Posterior cingulate gyrus (tissue), 11 donors: ENCODE measurements at places on chromosomes 6 and 20.

DNA sequence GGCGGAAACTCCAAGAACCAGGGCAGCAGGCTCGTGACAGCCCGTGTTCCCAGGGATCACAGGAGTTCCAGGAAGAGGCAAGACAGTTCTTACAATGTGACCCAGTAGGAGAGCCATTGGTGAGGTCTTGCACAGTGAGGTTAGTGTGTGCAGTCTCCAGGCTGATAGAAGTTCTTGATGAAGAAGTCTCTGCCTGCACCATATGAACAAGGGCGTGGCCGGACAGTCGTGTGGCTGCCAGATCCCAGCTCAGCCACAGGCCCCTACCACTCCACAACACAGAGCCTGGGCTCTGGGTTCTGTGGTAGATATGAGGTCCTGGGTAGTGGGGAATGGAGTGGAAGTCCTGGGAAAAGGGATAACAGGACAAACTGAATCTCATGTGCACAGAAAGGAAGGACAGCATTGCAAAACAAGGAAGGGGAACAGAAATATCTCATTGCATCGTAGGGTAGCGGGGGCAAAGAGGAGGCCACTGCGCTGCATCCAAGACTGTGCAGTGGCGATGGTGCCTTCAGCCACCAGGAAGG, 65.2 kb downstream of the STX11 start:
- no peak for DNase-seq

GRCh38 chr6:49918787-49919186, 45.2 kb downstream of the DEFB114 start:
- DNase-seq, result no peak

DNA sequence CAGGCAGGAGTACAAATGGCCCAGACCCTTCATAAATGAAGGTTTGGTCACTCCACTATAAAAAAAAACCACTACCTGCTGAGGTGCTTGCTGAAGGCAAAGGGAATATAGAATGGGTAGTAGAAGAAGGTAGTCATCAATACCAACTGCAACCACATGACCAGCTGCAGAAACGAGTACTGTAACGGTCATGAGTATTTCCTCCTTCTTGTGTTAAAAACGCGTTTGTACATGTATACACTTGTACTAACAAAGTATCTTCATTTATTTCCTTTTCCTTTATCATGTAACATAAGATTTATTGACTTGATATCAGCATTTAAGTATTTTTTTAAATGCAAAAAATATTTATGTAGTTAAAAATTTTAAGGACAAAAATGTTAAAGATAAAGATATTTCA, 238.6 kb downstream of the TFAP2B start:
- no peak for DNase-seq

DNA sequence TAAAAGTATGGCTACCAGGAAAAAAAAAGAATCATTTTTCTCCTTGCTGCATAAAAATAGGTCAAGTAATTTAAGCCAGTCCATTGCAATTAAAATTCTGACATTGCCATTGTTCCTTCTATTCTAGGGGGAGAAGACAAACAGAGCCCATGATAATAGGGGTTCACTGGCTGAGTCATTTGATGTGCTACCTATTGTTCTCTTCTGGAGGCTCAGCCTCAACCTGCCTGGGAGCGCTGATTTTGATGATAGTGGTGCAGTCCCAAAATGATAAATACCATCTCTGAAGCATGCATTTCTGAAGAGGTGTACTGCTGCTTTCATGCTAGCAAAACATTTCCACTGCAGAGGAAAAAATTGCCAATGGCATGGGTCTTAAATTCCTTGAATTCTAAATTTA, 5.8 kb downstream of the CITED2 start:
- no peak for DNase-seq

DNA sequence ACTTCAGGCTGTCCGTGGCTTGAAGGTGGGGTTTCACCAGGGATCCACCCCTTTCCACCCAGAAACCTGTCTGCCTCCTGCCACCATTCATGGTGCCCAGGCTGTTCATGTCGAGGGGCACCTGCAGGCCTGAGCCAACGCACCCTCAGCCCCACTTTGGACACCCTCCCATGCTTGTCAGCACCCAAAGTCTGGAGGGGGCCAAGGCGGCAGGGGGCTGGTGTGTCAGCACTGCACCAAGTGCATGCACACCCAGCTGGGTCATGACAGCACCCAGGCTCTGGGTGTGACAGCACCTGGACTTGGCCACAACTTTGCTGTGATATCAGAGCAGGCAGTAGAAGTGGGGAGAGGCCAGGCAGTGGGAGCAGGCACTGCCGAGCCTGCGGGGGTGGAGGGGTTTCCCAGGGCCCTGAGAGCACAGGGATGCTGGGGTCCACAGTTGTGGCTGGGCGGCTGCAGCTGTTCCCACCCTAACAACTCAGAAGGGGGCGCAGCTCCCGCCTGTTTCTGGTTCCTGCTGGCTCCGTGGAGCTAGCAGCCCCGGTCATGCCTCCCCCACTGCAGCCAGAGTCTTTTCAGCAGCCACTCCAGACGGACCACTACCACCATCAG, 33.3 kb upstream of the GRM4 start:
- DNase-seq, result no peak

- DNase-seq, result peak; percentile 29
Measured at GRCh38 chr6:112562301-112563231, 215.4 kb downstream of the RFPL4B start.

DNA sequence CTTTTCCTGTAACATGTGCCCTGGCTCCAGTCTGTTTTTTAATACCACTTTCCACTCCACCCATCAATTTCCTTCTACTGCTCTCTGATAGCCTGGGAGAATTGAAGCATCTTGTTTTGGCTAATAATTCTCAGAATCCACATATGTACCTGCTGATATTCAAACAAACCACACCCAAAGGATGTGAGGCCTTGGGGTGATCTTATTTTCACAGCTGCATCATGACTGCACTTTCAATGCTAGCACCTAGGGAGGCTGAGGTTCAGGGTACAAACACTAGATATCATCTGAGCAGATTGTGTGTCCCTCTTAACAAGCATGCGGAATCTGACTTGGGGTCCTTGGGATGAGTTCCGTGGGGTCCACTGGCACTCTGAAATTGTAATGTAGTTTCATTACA, 12.7 kb downstream of the FNDC1 start:
- no peak for DNase-seq

DNA sequence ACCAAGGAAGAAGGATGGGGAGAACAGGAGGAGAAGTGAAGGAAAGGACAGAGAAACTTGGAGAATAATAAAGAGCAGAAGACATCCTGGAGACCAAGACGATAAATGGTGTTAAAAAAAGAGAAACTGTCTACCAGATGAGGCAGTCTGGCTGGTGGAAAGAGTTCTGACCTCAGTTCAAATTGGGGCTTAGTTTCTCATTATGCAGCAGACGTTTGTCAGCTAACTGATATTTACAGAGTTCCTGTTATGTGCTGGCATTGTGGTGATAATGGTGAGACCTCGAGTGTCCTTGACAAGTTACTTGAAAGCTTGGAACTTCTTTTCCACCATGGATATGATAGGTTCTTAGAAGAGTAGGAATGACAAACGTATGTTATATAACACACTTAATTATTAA, 142.7 kb downstream of the LRRC1 start:
- no peak for DNase-seq

DNA sequence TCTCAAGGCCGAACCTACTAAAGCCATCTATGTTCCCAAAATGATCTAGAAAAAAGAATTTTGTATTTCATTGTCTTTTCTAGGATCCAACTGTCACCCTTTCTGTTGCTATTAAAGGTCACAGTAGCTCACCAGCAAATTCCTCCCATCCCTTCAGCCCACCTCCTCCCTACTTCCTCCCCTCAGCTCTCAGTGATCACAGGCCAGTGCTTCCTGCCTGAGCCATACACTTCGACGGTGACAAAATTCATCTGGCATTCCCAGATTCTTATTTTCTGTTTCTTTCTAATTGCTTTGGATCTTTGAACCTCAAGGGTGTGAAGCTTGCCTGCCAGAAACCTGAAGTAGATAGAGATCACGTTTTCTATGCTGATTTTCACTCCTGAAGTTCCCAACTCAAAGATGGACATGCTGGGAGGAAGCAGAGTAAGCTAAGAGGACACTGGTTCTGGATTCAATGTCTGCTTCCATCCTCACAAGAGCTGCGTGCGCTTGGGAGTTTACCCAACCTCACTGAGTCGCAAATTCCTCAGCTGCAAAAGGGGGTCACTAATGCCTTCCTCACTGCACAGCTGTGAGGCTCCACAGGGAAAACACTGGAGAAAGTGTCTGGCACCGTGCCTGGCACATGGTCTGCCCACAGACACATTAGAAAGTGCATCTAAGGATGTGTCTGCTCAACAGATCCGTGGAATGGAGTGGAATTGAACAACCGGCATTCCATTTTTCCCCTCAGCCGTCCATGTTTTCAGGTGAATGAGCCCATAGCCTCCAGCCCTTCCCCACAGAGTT, 34.5 kb downstream of the MDGA1 start:
- DNase-seq, result no peak

DNA sequence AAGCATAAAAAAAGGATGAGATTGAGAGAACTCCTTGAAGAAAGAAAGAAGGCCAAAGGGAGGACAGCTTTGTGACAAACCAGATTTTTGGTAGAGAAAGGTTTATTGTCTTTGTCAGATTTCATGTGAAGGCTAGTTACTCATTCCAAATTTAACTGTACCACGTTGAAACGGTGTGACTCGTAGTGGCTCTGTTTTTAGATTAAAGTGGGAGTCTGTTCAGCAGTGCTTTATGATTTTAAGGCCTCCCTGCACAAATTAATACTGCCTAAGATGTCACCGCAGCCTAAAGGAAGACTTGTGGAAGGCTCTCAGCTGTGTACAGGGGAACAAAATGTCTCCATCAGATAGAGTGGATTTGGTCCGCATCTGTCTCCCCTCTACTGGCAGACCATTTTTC, 35.9 kb downstream of the CDC40 start:
- no peak for DNase-seq
